H9 (cell line): ENCODE measurements at places on chromosomes 2 and 18. TPM values are rescaled to one million over a fixed set of nuclear protein-coding genes. Genes with fewer than 3 reads are reported as not detected.

DNA sequence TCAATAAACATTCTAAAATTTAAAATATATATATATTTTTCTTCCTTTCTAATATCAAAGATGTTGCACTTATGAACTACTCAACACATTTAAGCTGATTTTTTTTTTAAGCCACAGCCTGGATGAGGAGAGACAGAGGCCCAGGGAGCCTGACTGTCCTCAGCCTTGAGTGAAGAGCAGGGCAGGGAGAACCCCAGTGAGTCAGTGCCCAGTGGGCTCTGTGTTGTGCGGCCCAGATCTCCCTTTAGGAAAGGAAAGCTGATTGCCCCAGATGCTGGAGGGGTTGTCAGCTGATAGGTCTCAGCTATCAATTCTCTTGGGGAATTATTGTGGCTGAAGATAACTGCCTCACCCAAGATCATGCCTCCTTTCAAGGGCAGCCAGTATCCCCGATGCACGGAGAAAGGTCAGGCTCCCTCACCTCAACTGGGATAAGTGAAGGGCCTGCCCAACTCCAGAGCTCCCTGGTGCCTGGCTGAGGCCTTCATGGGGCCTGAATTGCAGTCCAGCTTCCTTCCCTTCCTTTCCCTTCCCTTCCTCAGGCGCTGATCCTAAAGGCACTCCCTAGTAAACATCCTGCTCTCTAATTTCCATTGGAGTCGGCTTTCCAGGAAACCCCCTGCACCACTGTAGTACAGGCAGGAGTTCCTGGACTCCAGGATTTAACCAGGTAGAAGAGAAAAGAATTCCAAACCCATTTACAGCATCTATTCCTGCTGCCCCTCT, 106.9 kb upstream of the ATL2 start:
- H3K4me1 ChIP-seq = no peaks in the 10 kb centered on the region
- DNase-seq = no peak
- no peak overlapping the region for H3K27ac ChIP-seq
- H3K36me3 ChIP-seq = peaks cover 9% of the 10 kb centered on the region
- H3K27me3 ChIP-seq = no peaks in the 10 kb centered on the region

DNA sequence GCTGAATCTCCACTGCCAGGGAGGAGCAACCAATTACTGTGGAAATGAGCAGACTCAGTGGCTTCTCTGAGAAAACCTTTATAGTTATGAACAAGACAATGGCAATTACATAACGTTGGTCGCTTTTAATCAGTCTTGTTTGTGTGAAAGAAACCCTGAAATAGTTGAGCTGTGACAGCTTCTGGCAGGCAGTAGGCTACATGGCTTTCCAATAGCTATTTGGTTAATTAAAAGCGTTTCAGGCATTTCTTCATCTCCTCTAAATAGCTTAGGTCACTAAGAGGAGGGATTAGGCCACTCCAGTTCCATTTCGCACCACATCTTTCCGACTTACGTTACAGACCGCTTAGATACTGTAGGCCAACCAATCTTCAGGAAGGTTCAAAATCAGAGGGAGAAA, 794.4 kb upstream of the ID2 start:
- DNase-seq = no peak
- no peak overlapping the region for H3K27ac ChIP-seq
- no peaks in the 10 kb centered on the region for H3K27me3 ChIP-seq
- H3K4me3 ChIP-seq = no peak overlapping the region
- peaks cover 24% of the 10 kb centered on the region for H3K4me1 ChIP-seq
- peaks cover 77% of the 10 kb centered on the region for H3K36me3 ChIP-seq

GRCh38 chr2:218391202-218391601, 8.5 kb upstream of the CTDSP1 start:
- H3K36me3 ChIP-seq = no peaks in the 10 kb centered on the region
- no peaks in the 10 kb centered on the region for H3K4me1 ChIP-seq
- no peak overlapping the region for H3K4me3 ChIP-seq
- no peak overlapping the region for H3K27ac ChIP-seq

- no peaks in the 10 kb centered on the region for H3K27me3 ChIP-seq
- H3K4me1 ChIP-seq = no peaks in the 10 kb centered on the region
- no peak overlapping the region for H3K4me3 ChIP-seq
Measured at GRCh38 chr2:227848146-227848545, 23.3 kb upstream of the DAW1 start.

- peaks cover 3% of the 10 kb centered on the region; the same call in 1 of the 2 replicates for H3K4me1 ChIP-seq
- DNase-seq = no peak
- H3K4me3 ChIP-seq = no peak overlapping the region
- H3K36me3 ChIP-seq = no peaks in the 10 kb centered on the region
- H3K27me3 ChIP-seq = no peaks in the 10 kb centered on the region
- H3K27ac ChIP-seq = no peak overlapping the region
Measured at GRCh38 chr2:151523850-151524249, 114.1 kb downstream of the RIF1 start.

DNA sequence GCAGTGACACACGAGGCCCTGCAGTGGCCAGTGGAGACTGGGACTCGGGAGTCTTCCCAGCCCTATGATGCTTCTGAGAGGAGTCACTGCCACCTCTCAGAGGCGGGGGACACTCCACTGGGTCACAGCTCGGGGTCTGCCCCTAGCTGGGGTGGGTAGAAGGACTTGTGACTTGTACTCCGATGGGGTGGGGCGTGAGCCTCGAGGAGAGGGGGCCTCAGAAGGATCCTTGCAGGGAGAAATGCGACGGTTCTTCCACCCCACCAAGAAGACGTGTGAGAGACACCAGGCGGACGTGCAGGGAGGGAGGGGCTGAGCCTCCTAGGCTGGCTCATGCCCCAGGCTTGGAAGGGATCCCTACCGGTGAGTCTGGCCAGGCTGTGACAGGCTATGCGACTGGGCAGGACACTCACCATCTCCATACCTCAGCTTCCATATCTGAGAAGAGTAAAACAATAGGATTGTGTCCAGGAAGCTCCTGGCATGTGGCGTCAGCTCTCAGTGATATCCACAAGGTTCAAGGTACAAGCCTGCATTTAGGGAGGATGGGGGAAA, 11.1 kb upstream of the OTOS start:
- H3K27ac ChIP-seq = no peak overlapping the region
- H3K36me3 ChIP-seq = no peaks in the 10 kb centered on the region
- no peaks in the 10 kb centered on the region for H3K4me1 ChIP-seq

DNA sequence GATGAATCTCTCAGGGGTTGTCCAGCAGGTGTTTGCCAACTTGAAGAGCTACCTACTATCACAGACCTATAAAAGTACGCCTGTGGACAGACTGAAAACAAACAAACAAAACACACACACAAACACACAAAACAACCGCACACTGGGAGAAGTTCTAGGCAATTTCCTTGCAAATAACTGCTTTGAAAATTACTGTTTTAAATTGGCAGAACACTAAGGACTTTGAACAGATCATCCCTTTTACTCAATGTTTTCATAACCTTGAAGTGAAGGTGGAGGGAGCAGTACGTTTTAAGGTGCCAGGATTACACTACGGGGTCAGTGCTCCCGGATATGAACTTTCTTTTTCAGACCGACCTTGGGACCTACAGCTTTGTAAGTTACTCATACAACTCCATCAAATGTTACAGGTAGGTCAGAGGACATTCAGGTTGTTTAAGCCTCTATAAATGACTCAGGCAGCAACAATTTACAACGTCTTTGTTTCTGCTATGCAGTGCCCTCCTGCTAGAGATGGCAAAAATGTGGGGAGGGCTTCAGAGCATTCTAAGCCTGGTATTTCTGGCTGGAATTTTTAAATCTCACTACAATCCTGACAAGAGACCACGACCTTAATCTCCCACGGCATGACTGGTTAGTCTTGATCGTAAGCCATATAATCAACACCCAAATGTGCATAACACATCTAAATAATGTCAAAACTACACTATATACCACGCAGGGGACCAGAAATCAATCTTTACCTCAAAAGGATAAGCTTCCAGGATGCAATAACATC, 1.4 kb upstream of the SLC20A1 start:
- H3K36me3 ChIP-seq = peaks cover 26% of the 10 kb centered on the region
- no peaks in the 10 kb centered on the region for H3K27me3 ChIP-seq
- peaks cover 3% of the 10 kb centered on the region; the same call in 1 of the 2 replicates for H3K4me1 ChIP-seq
- H3K27ac ChIP-seq = peak overlapping the region; percentile 60
- H3K4me3 ChIP-seq = peak overlapping the region; percentile 77
- no peak for DNase-seq

- no peaks in the 10 kb centered on the region for H3K36me3 ChIP-seq
- H3K27ac ChIP-seq = no peak overlapping the region
- H3K27me3 ChIP-seq = no peaks in the 10 kb centered on the region
- H3K4me1 ChIP-seq = no peaks in the 10 kb centered on the region; the same call in 1 of the 2 replicates
- no peak overlapping the region for H3K4me3 ChIP-seq
Measured at GRCh38 chr2:221285148-221285547, 287.0 kb downstream of the EPHA4 start.

DNA sequence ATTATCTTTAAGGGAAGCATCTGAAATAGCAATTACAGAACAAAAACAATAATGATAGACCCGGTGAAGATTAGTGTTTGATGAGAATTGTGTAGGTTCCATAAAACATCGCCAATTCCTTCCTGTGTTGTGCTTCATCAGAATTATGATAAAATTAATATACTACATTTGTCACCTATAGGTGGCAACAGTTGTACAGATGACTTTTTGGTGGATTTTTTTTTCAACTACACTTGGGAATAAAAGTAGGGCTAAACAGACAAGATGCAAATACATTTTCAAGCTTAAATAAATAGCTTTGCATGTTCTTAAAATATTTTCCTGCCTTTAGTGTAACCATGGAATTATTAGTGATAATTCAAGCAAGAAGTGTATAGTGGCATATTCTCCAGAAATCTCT, 7.0 kb upstream of the LYPD1 start:
- H3K4me3 ChIP-seq = no peak overlapping the region
- no peak for DNase-seq
- H3K36me3 ChIP-seq = no peaks in the 10 kb centered on the region
- H3K27ac ChIP-seq = no peak overlapping the region
- H3K27me3 ChIP-seq = no peaks in the 10 kb centered on the region; the same call in 1 of the 2 replicates
- no peaks in the 10 kb centered on the region for H3K4me1 ChIP-seq

DNA sequence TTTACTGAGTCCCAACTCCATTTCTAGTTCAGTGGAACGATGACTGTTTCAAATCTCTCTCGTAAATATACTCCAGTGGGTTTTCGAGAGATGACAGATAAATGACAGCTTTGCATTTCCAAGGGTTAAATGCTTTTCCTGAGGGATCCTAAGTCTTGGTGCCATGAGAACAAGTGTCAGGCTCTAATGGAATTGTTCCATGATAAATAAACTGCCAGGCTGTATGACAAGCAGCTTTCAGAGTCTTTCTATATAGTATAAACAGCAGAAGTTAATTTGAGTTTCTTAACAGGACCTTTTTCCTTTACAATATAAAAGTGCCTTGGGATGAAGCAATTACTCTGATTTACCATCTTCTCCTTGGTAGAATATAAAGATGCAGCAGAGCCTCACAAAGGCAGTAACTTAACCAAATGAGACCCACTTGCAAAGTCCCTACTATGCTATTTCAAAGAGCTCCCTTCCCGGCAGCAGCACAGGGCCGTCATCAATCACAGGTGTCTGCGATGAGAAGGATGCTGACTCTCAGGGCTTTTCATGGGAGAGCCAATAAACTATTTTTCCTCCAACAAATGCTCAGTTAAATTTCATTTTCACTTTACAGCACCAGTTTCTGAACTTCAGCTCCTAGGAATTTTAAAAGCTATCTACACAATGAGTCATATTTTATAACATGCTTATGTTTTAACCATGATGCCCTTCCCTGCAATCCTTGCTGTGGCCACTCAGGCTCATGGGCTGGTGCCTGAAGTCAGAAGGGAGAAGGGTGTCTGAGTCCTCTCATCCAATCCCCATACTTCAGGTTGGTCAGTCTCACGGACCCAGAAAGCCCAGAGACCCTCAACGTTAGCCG, 123.8 kb downstream of the AFF3 start:
- no peak for DNase-seq
- no peaks in the 10 kb centered on the region for H3K27me3 ChIP-seq
- H3K36me3 ChIP-seq = no peaks in the 10 kb centered on the region
- no peaks in the 10 kb centered on the region for H3K4me1 ChIP-seq
- H3K27ac ChIP-seq = no peak overlapping the region

GRCh38 chr2:1553671-1554295, 140.5 kb downstream of the TPO start:
- no peaks in the 10 kb centered on the region for H3K36me3 ChIP-seq
- no peaks in the 10 kb centered on the region; the same call in 1 of the 2 replicates for H3K27me3 ChIP-seq
- H3K27ac ChIP-seq = no peak overlapping the region
- DNase-seq = no peak

DNA sequence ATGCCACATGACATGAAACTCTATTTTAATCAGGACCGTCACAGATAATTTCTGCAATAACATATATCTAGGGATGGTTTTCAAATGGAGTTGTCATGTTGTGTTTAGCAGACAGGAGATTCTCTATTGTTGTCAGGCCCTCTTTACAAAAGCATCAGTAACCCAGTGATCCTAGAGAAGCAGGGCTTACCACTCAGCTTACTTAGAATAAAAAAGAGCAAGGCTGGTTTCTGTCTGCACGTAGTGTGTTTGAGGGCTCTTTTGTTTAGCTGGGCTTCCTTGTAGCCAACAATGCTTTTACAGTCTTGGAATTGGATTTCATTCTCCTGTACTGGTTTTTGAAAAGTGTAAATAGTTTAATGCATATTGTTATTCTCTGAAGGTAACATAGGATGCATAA, 210.5 kb upstream of the NRP2 start:
- no peak for DNase-seq
- peaks cover 17% of the 10 kb centered on the region for H3K36me3 ChIP-seq
- H3K4me3 ChIP-seq = no peak overlapping the region

DNA sequence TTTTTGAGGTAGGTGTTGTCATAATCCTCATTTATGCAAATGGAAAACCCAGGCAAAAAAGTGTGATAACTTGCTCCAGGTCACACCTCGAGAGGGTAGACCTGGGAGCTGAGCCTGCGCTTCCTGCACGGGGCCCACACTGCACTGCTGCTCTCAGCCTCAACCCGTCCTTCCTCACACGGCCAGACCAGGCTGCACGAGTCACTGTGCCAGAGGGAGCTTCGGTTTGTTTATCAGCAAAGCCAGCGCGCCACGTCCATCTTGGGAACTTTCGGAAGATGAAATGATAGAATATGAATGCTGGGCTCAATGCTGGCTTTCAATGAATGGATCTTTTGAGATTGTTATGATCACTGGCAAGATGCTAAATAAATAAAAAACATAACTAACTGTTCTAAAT, 14.4 kb downstream of the COPS9 start:
- peak; percentile 15 for DNase-seq
- H3K27me3 ChIP-seq = no peaks in the 10 kb centered on the region
- H3K4me1 ChIP-seq = no peaks in the 10 kb centered on the region
- no peak overlapping the region for H3K4me3 ChIP-seq
- H3K36me3 ChIP-seq = peaks cover 8% of the 10 kb centered on the region

DNA sequence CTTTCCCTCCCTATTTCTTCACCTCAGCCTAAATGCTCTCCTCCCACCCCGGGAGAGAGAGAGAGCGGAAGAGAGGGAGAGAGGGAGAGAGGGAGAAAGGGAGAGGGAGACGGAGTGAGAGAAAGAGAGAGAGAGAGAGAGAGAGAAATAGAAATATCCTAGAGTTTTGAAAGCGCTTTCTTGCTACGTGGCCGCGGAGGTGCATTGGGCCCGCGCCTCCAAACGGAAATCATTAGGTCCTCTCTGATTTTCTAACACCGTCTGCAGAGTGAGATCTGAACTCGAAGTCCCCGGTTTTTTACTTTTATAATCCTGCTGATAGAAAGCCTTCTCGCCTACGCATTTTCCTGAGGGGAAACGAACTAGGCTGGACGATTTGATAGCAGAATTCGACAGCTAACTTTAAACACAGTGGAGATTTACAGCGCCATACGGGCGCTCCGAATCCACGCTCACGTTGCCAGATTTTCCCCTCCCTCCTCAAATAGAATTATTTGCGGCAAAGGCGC, 903 bp upstream of the EVX2 start:
- no peaks in the 10 kb centered on the region for H3K36me3 ChIP-seq
- H3K27ac ChIP-seq = no peak overlapping the region
- H3K4me3 ChIP-seq = peak overlapping the region; percentile 64
- H3K27me3 ChIP-seq = peaks cover 95% of the 10 kb centered on the region
- peak; percentile 28 for DNase-seq

Gene RDH14
- 23.4 and 25.5 TPM in 2 replicates for total RNA-seq

Gene ABCG5
- total RNA-seq = not detected in 2 replicates

Gene CRYGC
- total RNA-seq = not detected in 2 replicates

Gene LAMA3
- total RNA-seq = 0.33 and 0.68 TPM in 2 replicates

Gene ACTG2
- 1.4 and 1.5 TPM in 2 replicates for total RNA-seq

Gene ASPRV1
- 0.57 and 0.64 TPM in 2 replicates for total RNA-seq
